ENCODE measurements at places on chromosomes 5 and 9. TPM values are rescaled to one million over a fixed set of nuclear protein-coding genes. Genes with fewer than 3 reads are reported as not detected.

DNA sequence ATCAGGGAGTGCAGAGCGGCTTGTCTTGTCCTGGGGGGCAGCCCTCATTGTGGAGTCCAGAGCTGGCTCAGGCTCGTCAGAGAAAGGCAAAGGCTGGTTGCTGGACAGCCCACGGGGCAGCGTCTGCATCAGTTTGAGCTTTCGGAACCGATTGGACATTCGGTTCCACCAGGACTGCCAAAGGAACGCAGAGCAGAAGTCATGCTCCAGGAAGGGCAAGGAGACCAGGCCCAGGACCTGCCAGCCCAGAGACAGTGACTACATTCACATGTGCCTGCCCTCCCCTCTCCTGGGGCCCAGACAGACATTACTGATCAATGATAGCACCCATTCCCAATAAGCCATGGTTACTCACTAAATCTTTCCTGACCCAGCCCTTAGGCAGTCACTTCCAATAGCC is 18.1 kb downstream of the ANKS6 start:
- no peak for DNase-seq

GRCh38 chr5:133309984-133310621 is 258.3 kb downstream of the HSPA4 start:
- DNase-seq, result no peak

DNA sequence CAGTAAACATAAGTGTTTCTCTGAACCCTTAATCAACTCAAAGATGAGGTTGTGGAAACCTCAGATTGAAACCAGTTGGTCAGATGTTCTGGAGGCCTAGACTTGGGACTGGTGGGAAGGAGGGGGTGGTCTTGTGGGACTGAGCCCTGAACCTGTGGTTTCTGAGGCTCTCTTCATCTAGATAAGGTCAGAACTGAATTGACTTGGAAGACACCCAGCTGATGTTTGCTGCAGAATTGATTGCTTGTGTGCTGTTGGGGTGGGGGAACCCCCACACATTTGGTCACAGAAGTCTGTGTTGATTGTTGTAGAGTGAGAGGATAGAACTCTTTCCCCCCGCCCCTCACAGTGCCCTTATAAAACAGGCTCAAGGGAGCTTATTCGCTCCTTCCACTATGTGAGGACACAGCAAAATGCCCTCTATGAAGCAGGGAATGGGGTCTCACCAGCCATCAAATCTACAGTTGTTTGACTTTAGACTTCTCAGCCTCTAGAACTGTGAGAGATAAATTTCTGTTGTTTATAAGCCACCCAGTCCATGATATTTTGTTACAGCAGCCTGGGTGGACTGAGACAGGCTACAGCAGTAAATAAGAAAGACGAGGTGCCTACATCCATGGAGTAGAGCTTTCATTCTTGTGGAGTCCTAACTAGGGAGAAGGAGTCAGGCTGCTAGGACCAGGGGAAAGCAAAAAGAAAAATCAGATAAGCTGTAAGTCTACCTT is 25.7 kb upstream of the UGCG start:
- no peak for DNase-seq

Gene SLC6A3
- 4.3 TPM for total RNA-seq

Gene CDKN2A
- total RNA-seq, result 1.6 TPM

Gene SH3TC2
- 1.2 TPM for total RNA-seq

Gene PCDHGA5
- 2.0 TPM for total RNA-seq

GRCh38 chr9:77978086-77978781 is 53.4 kb downstream of the GNAQ start:
- no peak for DNase-seq

Data from left lung (tissue), 14 donors.